ENCODE measurements at places on chromosomes 2 and 18.

GRCh38 chr2:143148757-143149156 is 19.5 kb downstream of the ARHGAP15 start:
- DNase-seq = no peak

DNA sequence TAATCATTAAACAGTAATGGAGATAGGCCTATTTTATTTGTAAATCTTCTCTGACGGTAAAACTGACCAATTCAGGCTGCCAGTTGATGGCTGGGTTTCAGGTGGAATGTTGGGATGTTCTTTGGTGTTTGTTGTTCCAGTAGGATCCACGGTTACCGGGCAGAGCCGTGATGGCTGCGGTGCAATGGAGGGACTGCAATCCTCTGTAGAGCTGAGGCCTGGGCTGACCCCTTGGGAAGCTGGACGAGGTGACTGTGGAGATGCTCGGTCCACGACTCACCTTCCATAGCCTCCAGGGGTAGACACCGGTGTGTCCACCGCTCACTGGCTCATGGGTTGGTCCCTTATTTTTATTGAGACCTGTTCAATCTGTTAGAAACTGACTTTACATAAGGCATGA is 42.5 kb downstream of the ZNF519 start:
- DNase-seq = no peak

DNA sequence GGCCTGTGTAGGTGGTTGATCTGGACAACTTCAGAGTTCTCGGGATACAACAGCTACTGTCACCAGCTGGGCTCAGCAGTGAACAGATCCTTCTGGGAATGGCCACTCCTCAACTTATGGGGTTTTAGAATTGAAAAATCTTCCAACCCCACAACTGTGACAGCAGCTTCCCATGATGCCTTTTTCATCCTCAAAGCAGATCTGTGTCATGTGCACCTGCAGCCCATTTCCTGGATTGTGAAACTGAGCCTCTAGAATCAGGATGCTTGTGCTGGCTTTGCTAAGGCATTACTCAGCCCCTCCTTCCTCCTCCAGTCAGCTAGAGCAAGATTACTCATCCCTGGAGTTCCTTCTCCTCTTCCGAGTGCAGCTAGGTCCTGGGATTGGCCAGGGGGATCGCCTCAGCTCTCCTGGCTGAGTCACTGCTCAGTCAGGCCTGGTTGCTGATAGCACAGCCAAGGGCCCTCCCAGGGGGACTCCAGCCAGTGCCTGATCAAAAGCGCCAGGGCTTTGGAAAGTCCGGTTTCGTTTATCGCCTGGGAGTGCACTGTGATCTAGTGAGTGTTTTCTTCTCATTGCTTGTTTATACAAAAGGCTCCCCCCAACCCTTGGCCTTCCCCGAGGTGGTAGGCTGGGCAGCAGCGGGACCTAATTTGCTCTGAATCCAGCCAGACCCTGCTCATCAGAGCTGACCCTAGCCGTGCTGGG is 2.4 kb upstream of the LPIN1 start:
- DNase-seq = peak; percentile 80

GRCh38 chr2:26563686-26564085 is 77.5 kb downstream of the CIB4 start:
- DNase-seq = no peak

DNA sequence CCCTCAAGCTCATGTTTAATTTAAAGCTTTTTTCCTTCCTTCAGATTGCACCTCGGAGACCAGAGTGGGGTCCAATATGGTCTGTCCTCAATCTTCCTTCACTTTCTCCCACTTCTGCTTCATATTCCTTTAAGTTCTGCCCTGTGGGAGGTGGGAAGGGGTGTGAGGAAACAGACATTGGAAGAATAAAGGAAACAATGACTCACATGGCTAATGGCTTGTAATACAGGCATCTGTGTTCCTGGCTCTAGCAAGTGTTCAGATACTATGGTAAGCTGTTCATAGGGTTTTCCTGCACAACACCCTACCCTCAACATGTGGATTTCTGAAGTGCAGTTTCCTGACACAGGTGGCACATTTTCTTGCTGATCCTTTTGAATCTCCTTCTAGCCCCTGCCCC is 209.5 kb downstream of the PIK3C3 start:
- DNase-seq = no peak

DNA sequence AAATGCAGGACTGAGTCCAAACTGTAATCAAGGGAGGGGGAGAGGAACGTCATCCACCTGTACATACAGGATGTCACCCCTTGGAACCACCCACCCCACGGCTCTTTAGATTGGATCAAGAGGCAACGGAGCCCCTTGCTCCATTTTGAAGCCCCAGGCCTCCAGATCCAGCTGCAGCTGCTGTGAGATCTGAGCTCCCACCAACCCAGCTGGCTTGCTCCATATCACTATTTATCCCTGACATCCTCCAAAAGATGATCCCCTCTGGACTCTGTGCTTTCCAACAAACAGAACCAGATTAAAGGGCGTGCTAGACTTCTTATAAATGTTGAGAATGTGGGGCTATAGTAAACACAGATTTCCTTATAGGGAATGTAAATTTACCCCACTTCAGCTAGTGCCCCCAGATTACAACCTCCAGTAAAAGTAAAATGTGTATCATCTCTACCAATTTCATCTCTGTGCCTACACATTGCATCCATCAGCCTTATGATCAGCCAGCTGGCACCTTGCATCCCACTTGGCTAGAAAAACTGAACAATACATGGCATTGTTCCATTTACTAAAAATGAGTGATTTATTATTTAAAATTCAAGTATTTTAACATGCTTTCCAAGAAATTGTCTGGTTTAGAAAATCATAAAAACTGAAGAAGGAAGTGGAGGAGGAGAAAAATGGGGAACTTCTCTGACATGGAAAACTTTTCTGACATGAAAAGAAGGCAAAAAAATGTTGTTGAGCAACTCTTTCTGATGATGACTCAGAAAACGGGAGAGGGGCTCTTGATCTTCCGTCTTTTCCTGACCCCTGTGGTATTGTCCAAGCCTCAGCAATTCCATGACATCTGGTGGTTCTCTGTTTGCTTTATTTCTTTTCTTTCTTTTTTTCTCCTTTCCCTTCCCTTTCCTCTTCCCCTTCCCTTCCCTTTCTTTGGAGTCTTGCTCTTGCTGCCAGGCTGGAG is 262.6 kb upstream of the THUMPD2 start:
- DNase-seq = no peak

DNA sequence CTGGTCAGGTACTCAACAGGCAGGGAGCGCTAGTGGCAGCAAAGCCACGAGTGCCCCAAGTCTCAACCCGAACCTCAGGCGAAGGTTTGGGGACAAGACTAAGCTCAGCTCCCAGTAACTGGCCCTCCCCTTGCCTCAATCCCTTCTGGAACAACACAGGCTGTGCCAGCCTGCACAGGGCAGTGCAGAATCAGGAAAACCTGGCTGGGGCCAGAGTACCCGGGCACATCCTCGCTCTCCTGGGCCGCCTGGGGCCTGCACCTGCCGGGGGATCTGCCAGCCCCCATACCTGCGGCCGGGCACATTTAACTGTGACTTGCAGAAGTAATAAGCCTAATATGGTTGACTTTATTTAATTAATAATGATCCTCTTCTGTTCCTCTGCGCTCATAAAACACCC is 60.6 kb downstream of the GBX2 start:
- no peak for DNase-seq

All from stimulated activated naive B cell treated with anti-CD40 and anti-IgM and Interleukin-4, amounts not matched to agents 10 μg/mL and 1 μg/mL and 100 μg/mL, for 72 hours (primary cell).